Activated CD8-positive, alpha-beta memory T cell treated with anti-CD3 and anti-CD28 coated beads, Interleukin-2, amount 10 ng/mL, durations not matched to agents 7 days and 5 days (primary cell): ENCODE measurements at places on chromosomes 2 and 18. TPM values are rescaled to one million over a fixed set of nuclear protein-coding genes. Genes with fewer than 3 reads are reported as not detected.
A peak's percentile ranks its signal among the peaks of the same experiment; 100 is the strongest.

DNA sequence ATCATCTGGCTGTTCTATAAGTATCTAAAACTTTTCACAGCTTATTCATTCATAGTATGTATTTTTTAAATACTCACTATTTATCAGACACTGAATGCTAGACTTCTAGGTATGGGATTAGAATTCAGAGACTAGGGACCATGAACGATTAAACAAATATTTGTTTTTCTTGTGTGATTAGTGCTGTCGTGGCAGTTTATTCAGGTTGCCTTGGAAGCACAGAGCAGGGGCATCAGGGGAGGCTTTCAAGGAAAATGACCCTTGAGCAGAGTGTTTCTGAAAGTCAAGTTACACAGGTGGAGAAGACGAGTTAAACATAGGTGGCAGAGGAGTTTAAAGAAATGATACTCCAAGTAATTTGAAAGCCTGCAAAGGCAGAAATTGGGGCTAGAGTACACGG is 5.7 kb downstream of the SPOPL start:
- no peaks in the 10 kb centered on the region for H3K27me3 ChIP-seq
- no peak for DNase-seq
- no peak overlapping the region for H3K27ac ChIP-seq
- peaks cover 19% of the 10 kb centered on the region for H3K36me3 ChIP-seq
- H3K4me1 ChIP-seq = peaks cover 22% of the 10 kb centered on the region
- no peak overlapping the region for H3K4me3 ChIP-seq

Gene ABCB11
- total RNA-seq = not detected

DNA sequence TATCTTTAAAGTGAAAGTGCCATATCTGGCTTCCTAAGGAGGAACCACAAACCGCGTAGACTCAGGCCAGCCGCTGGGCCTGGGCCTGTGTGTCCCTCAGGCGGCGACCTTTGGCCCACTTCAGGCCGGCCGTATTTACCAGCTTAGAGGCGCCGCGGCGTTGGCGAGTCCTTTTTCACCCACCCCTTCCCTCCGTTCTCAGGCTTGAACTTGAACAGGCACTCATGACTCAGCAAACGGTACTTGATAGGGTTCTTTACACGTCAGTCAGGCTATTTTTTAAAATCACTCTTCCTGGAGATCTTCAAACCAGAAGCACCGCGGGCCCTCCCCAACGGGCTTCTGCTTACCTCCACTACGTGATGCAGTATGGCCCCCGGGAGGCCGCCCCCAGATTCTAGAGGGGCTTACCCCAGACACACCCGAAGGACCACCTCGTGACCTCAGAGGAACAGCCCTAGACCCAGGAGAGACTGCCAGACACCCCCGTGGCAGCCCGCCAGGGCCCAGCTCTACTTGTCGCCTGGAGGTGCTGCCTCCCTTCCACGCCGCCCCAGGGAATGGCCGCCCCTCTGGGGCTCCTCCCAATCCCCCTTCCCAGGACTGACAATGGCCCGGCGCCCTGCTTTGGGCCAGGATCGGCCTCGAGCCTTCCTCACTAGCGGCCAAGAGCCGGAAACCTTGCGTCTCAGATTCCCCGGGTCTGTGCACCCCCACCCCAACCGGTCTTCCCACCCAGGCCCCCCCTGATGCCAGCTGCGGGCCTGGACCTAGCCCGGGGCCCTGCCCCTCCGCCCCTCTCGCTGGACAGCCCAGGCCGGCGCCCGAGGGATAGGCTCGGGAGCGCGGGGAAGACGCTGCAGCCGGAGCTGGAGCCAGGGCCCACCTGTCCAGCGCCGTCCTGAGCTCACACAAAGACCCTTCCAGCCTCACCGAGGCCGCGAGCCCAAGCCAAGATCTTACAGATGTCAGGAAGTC is 33.8 kb upstream of the IMPA2 start:
- no peaks in the 10 kb centered on the region for H3K27me3 ChIP-seq
- H3K36me3 ChIP-seq = no peaks in the 10 kb centered on the region

DNA sequence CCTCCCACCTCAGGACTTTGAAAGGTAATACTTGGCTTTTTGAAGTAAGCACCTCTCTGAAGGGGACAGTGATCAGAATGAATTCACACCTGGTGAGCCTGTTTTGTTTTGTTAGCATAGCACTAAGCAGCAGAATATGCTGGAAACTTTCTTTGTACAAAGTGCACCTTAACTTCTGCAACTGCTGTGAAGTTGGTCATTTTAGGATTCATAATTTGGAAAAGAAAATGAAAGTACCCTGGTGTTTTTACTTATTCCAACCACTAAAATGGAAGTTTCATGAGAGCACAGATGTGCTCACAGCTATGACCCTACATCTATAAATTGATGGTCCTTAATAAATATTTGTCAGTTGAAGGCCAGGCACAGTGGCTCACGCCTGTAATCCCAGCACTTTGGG is 257.8 kb upstream of the STON1 start:
- H3K27ac ChIP-seq = no peak overlapping the region
- H3K4me1 ChIP-seq = peaks cover 16% of the 10 kb centered on the region
- no peak for DNase-seq
- no peak overlapping the region for H3K4me3 ChIP-seq
- H3K27me3 ChIP-seq = no peaks in the 10 kb centered on the region

- no peak overlapping the region for H3K27ac ChIP-seq
- no peak for DNase-seq
- no peaks in the 10 kb centered on the region for H3K36me3 ChIP-seq
- no peak overlapping the region for H3K4me3 ChIP-seq
- H3K4me1 ChIP-seq = peaks cover 11% of the 10 kb centered on the region
These were observed 930 bp downstream of the IL1B start for GRCh38 chr2:112835536-112836162.

Gene PTPRN
- total RNA-seq = not detected

GRCh38 chr2:205792908-205793307 is 110.6 kb downstream of the NRP2 start:
- no peak for DNase-seq
- no peaks in the 10 kb centered on the region for H3K4me1 ChIP-seq
- H3K27me3 ChIP-seq = peaks cover 19% of the 10 kb centered on the region
- no peak overlapping the region for H3K4me3 ChIP-seq

DNA sequence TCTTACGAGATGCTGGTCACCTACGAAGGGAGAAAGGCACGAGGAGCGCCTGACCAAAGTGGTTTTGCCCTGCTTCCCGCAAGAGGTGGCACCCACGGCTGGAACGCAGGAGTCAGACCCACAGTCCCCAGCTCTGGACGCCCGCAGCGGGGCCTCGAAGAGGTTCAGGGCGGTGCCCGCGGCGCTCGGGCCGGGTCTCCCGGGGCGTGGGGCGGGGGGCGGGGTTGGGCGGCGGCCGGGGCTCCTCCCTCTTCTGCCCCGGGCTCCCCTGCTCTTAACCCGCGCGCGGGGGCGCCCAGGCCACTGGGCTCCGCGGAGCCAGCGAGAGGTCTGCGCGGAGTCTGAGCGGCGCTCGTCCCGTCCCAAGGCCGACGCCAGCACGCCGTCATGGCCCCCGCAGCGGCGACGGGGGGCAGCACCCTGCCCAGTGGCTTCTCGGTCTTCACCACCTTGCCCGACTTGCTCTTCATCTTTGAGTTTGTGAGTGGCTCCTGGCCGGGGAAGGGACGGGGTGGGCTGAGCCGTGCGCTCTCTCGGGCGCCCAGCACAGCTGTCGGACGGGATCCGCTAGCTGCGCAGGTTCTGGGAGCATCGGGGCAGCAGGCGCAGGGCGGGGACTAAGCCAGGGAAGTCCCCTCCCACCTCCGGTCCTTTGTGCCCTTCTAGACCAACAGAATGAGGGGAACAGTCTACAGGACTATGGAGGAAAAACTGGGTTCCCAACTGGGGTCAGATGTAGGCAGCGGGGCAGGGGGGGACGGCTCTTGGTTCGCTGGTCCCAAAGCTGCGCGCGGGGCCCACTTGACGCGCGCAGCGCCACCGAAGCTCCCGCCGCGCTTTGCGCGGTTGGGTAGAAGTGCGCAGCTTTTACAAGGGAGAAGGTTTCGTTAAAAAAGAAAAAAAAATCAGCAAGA is at the start of gene MAL:
Gene MAL, plus strand, starts transcription at position 303 of the 914 bp plus-strand sequence. Its CDS starts 85 bp downstream, at position 388.
- peak within 1 kb of the TSS; percentile 98 for H3K4me3 ChIP-seq
- peaks cover 33% of the 10 kb centered on the region for H3K27me3 ChIP-seq
- H3K36me3 ChIP-seq = peaks cover 14% of the 10 kb centered on the region
- DNase-seq = peak; percentile 74
- H3K27ac ChIP-seq = peak within 1 kb of the TSS; percentile 96

Gene HOXD3
- total RNA-seq = not detected

DNA sequence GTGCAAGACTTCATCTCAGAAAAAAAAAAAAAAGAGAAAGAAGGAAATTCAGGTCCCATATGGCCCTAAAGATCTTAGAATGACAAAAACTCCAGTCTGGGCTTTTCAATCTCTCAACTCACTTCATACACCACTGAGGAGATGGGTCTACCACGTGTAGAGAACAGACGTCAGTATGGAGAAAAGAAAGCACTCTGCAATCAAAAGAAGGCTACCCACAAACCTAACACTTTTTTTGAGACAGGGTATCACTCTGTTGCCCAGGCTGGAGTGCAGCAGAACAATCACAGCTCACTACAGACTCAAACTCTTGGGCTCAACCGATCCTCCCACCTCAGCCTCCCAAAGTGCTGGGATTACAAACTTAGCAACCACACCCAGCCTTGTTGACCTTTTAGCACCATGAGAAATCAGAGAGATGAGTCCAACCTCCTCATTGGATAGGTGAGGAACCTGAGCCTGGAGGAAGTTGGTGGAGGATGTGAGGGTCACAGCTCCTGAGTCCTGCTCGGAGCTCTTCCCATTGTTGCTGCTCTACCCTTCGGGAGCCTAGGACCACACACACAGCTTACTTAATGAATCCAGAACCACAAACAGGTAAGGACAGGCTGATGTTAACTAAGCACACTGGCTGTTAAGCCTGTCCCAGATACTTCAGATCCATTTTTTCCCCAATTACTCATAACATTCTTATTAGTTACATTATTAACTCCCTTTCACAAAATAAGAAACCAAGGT is 23.7 kb downstream of the TBC1D8 start:
- H3K4me3 ChIP-seq = no peak overlapping the region
- peaks cover 3% of the 10 kb centered on the region for H3K4me1 ChIP-seq
- H3K36me3 ChIP-seq = no peaks in the 10 kb centered on the region
- no peak overlapping the region for H3K27ac ChIP-seq
- H3K27me3 ChIP-seq = peaks cover 19% of the 10 kb centered on the region
- no peak for DNase-seq

DNA sequence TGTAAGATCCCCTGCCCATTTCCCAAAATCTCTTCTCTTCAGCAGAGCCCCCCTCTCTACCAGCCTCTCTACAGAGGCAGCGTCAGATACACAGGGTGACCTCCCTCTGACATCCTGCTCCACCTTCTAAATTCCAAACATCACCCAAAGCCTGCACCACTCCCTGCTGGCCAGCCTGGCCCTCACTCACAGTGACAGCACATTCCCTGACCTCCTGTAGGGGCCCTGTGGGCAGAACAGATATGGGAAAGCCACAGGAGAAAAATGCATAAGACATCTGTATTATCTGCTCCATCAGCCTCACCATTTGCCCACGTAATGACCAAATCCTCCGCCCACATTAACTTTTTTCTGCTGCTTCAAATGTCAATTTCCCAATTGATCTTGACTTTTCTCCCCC is 40.6 kb downstream of the TRABD2A start:
- peak overlapping the region; percentile 2 for H3K4me3 ChIP-seq
- H3K36me3 ChIP-seq = peaks cover 47% of the 10 kb centered on the region
- peaks cover 42% of the 10 kb centered on the region for H3K4me1 ChIP-seq
- H3K27ac ChIP-seq = peak overlapping the region; percentile 22

DNA sequence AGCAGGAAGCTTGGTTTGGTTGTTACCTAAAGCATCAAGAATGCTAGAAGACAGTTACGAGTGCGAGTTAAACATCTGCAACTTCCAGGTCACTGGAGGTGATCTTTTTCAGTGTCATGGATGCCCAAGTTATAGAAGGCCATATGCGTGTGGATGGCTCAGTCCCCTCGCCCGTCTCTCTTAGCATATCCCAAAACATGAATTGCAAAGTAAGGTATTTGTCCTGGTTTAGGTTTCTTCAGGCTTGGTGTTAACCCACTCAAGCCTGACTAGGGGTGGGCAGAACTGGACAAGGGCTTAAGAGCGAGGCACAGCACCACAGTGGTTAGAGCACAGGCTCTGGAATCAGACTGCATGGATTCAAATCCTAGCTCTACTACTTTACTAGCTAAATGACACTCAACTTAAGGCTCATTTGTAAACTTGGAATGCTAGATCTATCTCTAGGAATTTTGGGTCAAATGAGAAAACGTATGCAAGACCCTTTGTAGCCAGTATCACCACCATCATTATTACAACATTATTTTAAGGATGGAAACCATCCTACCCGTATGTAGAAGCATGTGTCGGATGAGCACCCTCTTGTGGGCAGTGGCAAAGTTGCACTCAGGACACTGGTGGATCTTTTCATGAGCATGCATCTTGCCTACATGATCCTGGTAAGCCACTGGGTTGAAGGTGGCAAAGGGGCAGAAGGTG is 11.2 kb downstream of the ZNF142 start:
- peak; percentile 72 for DNase-seq
- peaks cover 4% of the 10 kb centered on the region for H3K4me1 ChIP-seq
- no peak overlapping the region for H3K4me3 ChIP-seq
- H3K27me3 ChIP-seq = no peaks in the 10 kb centered on the region
- peaks cover 36% of the 10 kb centered on the region for H3K36me3 ChIP-seq
- H3K27ac ChIP-seq = no peak overlapping the region

GRCh38 chr2:33321876-33322483 is 154.5 kb upstream of the RASGRP3 start:
- no peak for DNase-seq
- H3K36me3 ChIP-seq = peaks cover 3% of the 10 kb centered on the region
- H3K27ac ChIP-seq = peak overlapping the region; percentile 92
- peak overlapping the region; percentile 48 for H3K4me3 ChIP-seq
- peaks cover 3% of the 10 kb centered on the region for H3K27me3 ChIP-seq

DNA sequence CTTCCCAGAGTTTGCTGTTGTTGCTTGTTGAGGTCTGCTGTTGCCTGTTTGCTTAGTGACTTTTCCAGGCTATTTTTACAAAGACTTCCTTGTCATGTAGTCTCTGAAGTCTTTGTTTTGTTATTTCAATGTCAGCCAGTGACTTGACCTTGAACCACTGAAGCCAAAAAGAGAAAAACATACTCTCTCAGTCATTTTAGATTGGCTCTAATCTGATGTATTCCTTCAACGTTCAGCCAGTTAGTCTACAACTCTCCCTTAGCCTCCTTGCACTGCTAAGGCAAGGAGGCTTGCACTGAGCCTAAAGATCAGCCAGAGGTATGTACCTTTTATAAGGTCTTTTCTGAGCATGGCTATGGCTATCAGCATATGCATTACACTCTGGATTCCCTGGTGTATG is 27.9 kb downstream of the KIAA1328 start:
- H3K36me3 ChIP-seq = peaks cover 27% of the 10 kb centered on the region
- H3K4me3 ChIP-seq = no peak overlapping the region
- no peak overlapping the region for H3K27ac ChIP-seq

DNA sequence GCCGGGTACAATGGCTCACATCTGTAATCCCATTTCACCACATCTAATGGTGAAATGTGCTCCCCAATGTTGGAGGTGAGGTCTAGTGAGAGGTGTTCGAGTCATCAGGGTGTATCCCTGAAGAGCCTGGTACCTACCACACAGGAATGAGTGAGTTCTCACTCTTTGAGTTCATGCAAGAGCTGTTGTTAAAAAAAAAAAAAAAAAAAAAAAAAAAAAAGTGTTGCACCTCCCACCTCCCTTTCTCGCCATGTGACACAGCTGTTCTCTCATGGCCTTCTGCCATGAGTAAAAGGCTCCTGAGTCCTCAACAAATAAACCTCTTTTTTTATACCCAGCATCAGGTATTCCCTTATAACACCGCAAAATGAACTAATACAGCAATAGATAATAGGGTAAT is 106.3 kb downstream of the C2orf74 start:
- no peak for DNase-seq
- no peak overlapping the region for H3K4me3 ChIP-seq
- H3K27me3 ChIP-seq = no peaks in the 10 kb centered on the region
- H3K4me1 ChIP-seq = peaks cover 5% of the 10 kb centered on the region
- H3K27ac ChIP-seq = no peak overlapping the region
- peaks cover 40% of the 10 kb centered on the region for H3K36me3 ChIP-seq

Gene DYSF
- total RNA-seq = 8.9 TPM
